ENCODE measurements at places on chromosomes 5 and 9.

DNA sequence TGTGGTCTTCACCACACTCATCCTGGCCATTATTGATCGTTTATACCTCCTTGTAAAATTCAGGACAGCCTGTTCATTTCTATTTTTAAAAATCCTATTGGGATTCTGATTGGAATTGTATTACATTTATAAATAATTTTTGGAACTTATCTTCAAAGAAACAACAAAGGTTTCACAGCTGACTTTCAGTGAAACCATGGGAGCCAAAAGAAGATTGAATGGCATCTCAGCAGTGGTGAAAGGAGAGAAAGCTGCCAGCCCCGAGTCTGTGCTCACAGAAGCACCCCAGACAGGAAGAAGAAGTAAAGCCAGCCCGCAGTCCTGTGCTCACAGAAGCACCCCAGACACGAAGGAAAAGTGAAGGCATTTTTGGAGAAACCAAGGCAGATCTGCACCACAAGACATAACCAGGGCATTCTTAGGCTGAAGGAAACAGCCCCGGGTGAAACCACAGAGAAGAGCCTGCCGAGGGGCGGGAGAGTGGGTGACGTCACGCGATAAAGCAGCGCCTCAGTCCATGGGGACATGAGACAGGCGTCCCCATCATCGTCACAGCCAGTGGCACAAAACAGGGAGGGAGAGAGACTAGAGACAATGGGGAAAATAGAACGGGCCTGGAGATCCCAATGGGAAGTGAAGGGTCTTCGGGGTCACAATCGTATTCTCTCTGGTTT is 42.5 kb upstream of the SLC9A3 start:
- DNase-seq: no peak
- H3K4me3 ChIP-seq: no peak overlapping the region
- H3K27ac ChIP-seq: no peak overlapping the region
- no peaks in the 10 kb centered on the region for H3K36me3 ChIP-seq

DNA sequence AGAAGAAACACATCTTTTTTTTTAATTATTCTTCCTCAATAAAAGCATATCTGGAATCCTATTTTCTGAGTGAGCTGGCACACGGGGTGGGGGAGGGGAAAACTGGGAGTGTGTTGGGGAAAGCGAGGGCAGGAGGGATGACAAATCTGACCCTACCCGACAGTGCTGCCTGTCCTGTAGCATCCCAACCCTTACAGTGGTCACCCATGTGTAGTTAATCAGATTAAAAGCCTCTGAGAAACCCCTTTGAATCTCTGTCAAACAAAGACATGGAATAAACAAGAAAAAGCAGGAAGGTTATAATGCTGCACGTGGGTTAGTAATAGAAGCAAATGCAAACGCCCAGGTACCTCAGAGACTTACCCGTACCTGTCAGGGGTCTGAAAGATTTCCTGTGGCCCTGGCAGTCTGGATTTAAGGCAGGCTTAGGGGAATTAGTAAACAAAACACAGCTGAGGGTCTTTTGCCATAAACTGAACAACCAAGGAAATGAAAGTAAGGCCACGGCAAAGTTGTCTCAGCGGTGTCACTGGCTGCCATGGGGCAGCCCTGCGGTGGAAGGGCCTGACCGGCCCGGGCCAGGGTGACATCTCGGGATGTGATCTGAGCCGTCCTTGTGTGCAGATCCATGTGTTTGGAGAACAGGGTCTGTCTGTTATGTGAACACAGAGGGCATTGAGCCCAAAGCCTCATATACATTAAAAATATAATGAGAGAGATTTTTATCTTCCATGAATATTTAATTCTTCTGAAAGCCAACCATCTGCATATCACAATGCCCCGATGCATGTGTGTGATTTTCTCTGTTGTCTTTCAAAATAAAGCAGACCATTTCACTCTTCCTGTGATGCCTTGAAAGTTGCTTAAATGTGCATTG is 308.2 kb downstream of the ZNF608 start:
- H3K4me3 ChIP-seq: no peak overlapping the region
- H3K27ac ChIP-seq: no peak overlapping the region
- no peaks in the 10 kb centered on the region for H3K27me3 ChIP-seq
- no peaks in the 10 kb centered on the region for H3K36me3 ChIP-seq
- H3K4me1 ChIP-seq: no peaks in the 10 kb centered on the region

- no peak for DNase-seq
- no peak overlapping the region for H3K4me3 ChIP-seq
- no peaks in the 10 kb centered on the region for H3K4me1 ChIP-seq
- H3K27me3 ChIP-seq: no peaks in the 10 kb centered on the region
- no peak overlapping the region for H3K27ac ChIP-seq
- H3K36me3 ChIP-seq: no peaks in the 10 kb centered on the region
Observed at GRCh38 chr5:154209591-154210081, 19.1 kb downstream of the GALNT10 start.

DNA sequence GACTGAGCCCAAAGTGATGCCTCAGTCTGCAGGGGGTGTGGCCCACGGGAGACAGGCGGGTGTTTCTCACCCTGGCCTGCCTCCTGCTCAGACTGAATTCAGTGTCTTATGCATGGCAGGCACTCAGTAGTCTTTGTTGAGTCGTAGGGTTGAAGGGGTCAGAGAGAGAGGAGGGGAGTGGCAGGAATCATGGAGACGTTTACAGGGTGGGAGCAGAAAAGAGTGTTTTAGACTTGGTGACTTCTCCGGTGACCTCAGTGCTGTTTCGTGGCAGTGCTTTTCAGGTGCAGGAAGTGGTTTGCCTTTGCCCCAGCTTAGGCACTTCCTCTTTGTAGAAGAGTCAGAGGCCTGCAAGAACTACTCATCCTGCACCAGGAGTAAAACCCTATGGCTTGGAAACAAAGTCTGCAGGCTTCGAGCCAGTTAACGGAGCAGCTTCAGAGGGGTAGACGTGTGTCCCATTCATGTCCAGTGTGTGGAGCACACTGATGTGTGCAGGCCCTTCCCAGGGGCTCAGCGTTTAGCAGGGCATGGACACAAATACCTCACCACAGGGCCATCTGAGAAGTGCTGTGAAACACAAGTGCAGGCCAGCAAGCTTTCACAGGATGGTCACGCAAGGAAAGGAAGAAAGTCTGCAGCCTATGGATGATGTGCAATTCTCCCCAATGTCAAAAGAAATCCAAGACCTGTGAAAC is 24.5 kb upstream of the SEMA4D start:
- H3K4me1 ChIP-seq: peaks cover 90% of the 10 kb centered on the region
- H3K27me3 ChIP-seq: no peaks in the 10 kb centered on the region
- peak overlapping the region; percentile 20 for H3K4me3 ChIP-seq
- peak overlapping the region; percentile 77 for H3K27ac ChIP-seq
- no peaks in the 10 kb centered on the region for H3K36me3 ChIP-seq

DNA sequence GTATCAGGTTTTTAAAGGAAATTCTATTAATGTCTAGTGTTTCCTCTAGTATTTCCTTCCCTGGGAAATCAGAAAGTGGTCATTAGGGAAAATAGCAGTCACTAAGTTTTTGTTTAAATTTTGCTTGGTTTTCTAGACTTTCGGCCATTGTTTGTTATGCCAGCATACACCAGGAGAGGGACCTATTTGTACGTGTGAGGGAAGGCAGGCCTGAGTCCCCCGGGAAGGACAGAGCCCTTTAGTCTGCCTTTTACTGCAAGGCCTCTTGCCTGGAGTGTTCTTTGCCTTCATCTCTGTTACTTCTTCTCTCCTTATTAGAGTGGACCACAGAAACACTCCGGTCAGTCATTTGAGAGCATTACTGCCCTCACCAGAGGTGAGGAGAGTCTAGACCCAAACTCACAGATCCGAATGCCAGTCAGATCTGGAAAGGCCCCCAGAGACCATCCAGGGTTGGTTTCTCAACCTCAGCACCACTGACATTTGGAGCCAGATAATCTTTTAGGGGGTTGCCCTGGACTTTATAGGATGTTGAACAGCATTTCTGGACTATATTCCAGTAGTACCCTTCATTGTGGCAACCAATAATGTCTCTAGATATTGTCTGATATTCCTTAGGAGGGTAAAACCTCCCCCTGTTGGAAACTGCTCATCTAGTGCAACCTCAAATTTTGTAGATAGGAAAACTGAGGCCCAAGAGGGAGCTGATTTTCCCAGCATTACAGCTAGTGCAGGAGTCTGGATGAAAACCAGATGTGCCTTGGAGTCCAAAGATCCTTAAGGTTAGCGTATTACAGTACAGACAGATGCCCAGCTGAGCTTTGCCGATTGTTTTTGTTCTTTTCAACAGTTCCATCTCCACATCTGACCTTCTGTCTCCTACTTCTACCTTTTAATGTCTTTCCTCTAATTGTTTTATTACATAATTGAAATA is 93.0 kb upstream of the NIPAL4 start:
- no peaks in the 10 kb centered on the region for H3K4me1 ChIP-seq
- no peak overlapping the region for H3K4me3 ChIP-seq
- no peaks in the 10 kb centered on the region for H3K27me3 ChIP-seq
- DNase-seq: no peak
- peaks cover 81% of the 10 kb centered on the region for H3K36me3 ChIP-seq

DNA sequence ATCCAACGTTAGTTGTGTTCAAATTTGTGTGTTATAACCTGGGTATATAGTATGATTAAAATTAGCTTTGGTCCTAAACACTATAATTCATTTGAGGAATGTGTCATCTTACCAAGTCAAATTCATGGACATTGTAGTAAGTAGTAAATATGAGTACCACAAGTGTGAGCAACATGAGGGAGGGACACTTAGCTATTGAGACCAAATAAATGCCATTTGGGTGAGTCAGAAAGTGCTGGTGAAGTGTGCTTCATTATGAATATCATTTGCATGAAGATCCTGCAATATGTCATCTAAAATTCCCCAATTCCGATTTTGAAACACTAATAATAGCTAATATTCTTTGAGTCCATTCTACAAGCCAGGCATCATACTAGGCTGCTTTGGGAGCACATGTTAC is 336.7 kb upstream of the KIF2A start:
- no peak overlapping the region for H3K27ac ChIP-seq
- no peaks in the 10 kb centered on the region for H3K27me3 ChIP-seq
- no peak for DNase-seq
- H3K4me1 ChIP-seq: no peaks in the 10 kb centered on the region
- no peaks in the 10 kb centered on the region for H3K36me3 ChIP-seq
- no peak overlapping the region for H3K4me3 ChIP-seq

DNA sequence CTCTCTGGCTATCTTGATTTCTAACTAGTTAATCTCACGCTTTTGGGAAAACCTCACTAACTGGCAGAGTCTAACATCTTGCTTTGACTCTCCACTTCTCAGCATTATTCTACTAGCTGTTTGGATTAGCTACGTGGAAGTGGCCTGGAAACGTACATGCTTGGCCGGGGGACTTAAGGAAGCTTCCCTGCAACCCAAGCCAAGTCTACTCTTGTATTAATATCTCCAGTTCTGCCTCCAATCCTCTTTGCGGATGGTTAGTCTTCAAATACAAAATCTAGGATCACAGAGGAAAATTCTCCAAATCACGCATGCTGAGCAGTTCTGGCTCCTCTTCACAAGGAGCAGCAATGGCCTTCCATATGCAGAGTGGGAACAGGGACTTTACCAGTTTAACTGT is 51.8 kb upstream of the RETREG1 start:
- H3K4me3 ChIP-seq: no peak overlapping the region
- no peak overlapping the region for H3K27ac ChIP-seq
- H3K36me3 ChIP-seq: no peaks in the 10 kb centered on the region
- no peak for DNase-seq
- no peaks in the 10 kb centered on the region for H3K27me3 ChIP-seq

DNA sequence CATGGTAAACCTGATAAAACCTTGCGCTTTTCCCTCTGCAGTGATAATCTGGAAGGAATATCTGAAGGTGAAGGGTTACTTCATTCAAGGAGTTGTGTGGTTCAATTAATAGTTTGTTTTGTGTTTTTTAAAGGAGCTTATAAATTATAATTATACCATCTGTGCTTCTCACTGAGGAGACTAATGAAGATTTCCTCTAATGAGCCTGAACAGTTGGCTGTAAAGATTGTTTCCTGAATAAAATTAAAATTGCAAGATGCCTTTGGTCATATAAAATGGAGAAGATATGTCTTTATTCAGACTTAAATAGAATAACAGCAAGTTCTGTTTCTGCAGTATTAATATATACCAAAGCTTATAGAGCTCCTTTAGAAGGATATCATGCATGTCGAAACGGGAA is 59.9 kb downstream of the GAPVD1 start:
- no peak for DNase-seq
- H3K27ac ChIP-seq: no peak overlapping the region
- H3K4me1 ChIP-seq: no peaks in the 10 kb centered on the region
- H3K27me3 ChIP-seq: no peaks in the 10 kb centered on the region
- H3K4me3 ChIP-seq: no peak overlapping the region

DNA sequence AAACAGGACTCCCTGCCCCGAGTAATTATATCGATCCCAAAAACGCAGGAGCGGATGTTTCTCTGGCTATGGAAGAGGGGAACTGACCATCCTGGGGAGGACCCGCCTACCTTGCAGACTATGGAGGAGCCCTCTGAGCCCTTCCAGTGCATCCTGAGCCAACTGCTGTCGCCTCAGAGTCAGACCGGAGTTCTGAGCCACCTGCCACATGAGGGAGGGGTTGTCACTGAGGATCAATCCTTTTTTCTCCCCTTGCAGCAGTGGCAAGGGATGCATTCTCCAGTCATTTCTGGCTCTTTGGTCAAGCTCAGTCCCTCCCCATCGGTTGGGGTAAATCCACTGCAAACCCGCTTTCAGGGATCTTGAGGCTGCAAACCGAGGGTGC is 709 bp downstream of the FANCG start:
- no peaks in the 10 kb centered on the region for H3K36me3 ChIP-seq
- H3K27ac ChIP-seq: peak overlapping the region; percentile 73
- H3K27me3 ChIP-seq: no peaks in the 10 kb centered on the region
- peaks cover 6% of the 10 kb centered on the region for H3K4me1 ChIP-seq
- no peak for DNase-seq
- peak overlapping the region; percentile 89 for H3K4me3 ChIP-seq

GRCh38 chr9:107158321-107158720 is 124.8 kb upstream of the RAD23B start:
- H3K4me3 ChIP-seq: no peak overlapping the region
- no peaks in the 10 kb centered on the region for H3K27me3 ChIP-seq
- no peaks in the 10 kb centered on the region for H3K4me1 ChIP-seq
- DNase-seq: no peak

GRCh38 chr9:95461448-95462248 is 55.1 kb downstream of the PTCH1 start:
- no peaks in the 10 kb centered on the region for H3K36me3 ChIP-seq
- H3K27ac ChIP-seq: no peak overlapping the region
- H3K27me3 ChIP-seq: no peaks in the 10 kb centered on the region

DNA sequence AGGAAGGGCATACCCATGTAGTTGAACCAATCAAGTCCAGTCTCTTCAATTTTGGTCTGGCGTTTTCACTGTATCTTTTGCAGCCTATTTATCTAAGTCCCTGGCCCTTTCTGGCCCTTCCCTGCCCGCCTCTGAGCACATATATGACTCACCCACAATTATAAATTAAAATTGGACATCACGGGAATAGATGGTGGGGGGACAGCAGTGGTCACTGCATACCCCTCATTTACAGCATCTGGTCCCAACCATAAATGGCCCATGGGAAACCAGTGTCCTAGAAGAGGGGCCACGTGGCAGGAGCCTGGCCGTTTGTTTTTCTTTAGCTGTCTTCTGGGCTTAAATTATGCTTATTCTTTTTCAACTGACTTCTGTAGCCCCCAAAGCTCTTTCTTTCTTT is 69.2 kb downstream of the PDZD2 start:
- DNase-seq: no peak
- H3K36me3 ChIP-seq: no peaks in the 10 kb centered on the region
- no peaks in the 10 kb centered on the region for H3K4me1 ChIP-seq
- no peak overlapping the region for H3K27ac ChIP-seq

- H3K4me3 ChIP-seq: no peak overlapping the region
- no peak overlapping the region for H3K27ac ChIP-seq
- DNase-seq: no peak
- H3K4me1 ChIP-seq: no peaks in the 10 kb centered on the region
Observed at GRCh38 chr5:32195265-32195664, 21.1 kb upstream of the GOLPH3 start.

- H3K27me3 ChIP-seq: no peaks in the 10 kb centered on the region
- DNase-seq: no peak
- H3K4me1 ChIP-seq: no peaks in the 10 kb centered on the region
Observed at GRCh38 chr9:13513716-13514444, 234.4 kb upstream of the MPDZ start.

All from effector memory CD4-positive, alpha-beta T cell (primary cell).